ENCODE measurements at places on chromosomes 6 and 20.

GRCh38 chr6:89616531-89616930, 22.0 kb downstream of the LYRM2 start:
- no peaks in the 10 kb centered on the region for H3K27me3 ChIP-seq
- H3K27ac ChIP-seq: no peak overlapping the region
- DNase-seq: no peak
- no peak overlapping the region for H3K4me3 ChIP-seq

DNA sequence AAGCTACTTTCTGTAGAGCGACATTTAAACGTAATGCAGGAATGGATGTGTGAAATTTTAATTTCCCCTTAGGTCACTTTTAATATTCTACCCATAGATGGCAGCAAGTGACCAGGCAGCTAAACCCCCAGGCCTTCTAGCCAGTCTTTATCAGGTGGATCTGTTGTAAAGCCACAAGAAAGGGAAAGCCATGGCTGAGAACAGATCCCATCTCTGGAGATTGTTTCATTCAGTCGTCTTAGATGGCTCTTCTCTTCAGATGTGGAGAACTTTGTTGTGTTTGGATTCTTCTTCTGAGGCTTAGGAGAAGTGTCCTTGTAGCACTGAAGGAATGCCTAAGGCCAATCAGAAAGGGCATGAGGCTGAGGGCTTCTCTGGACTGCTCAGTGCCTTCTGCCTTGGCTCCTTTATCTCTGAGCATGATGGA, 15.8 kb upstream of the RNF182 start:
- no peak overlapping the region for H3K27ac ChIP-seq
- no peaks in the 10 kb centered on the region for H3K27me3 ChIP-seq
- H3K36me3 ChIP-seq: no peaks in the 10 kb centered on the region
- DNase-seq: peak; percentile 94
- H3K4me3 ChIP-seq: no peak overlapping the region
- peaks cover 6% of the 10 kb centered on the region for H3K4me1 ChIP-seq

DNA sequence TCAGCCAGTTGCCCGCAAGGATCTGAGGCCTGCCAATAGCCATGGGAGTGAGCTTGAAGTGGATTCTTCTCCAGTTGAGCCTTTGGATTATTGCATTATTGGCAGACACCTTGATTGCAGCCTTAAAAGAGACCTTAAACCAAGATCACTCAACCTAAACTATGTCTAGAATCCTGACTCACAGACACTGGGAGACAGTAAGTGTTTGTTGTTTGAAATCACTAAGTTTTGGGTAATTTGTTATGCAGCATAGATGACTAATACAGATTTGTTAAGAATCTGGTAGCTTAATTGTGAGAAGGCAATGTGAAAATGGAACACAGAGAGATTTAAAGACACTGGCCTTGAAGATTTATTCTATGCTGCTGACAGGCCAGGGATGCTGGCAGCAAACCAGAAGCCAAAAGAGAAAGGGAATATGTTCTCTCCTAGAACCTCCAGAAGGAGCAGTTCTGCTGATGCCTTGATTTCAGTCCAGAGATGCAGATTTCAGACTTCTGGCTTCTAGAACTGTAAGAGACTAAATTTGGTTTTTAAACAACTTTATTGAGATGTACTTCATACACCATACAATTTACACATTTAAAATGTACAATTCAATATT, 17.6 kb downstream of the SIRPD start:
- H3K4me3 ChIP-seq: no peak overlapping the region
- no peaks in the 10 kb centered on the region for H3K4me1 ChIP-seq
- H3K27me3 ChIP-seq: no peaks in the 10 kb centered on the region
- no peaks in the 10 kb centered on the region for H3K36me3 ChIP-seq
- DNase-seq: no peak

DNA sequence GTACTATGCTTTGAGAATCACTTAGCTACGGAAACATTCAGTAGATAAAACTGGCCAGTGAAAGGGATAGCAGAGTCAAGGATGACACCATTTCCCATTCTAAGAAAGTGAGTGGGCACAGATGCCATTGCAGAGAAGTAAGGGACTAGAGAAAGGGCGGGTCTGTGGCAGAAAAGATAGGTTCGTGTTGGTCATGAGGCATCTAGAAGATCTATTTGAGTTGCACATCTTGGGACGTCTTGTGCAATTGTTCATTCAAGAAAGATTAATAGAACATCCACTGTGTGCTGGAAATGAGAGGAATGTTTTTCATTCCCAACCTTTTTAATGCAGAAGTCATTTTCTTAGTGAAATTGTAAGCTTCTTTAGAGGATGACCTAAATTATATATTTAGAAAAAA, 161.7 kb downstream of the PLCB1 start:
- no peak overlapping the region for H3K4me3 ChIP-seq
- H3K27ac ChIP-seq: no peak overlapping the region
- no peaks in the 10 kb centered on the region for H3K27me3 ChIP-seq
- no peaks in the 10 kb centered on the region for H3K4me1 ChIP-seq
- H3K36me3 ChIP-seq: no peaks in the 10 kb centered on the region
- no peak for DNase-seq

DNA sequence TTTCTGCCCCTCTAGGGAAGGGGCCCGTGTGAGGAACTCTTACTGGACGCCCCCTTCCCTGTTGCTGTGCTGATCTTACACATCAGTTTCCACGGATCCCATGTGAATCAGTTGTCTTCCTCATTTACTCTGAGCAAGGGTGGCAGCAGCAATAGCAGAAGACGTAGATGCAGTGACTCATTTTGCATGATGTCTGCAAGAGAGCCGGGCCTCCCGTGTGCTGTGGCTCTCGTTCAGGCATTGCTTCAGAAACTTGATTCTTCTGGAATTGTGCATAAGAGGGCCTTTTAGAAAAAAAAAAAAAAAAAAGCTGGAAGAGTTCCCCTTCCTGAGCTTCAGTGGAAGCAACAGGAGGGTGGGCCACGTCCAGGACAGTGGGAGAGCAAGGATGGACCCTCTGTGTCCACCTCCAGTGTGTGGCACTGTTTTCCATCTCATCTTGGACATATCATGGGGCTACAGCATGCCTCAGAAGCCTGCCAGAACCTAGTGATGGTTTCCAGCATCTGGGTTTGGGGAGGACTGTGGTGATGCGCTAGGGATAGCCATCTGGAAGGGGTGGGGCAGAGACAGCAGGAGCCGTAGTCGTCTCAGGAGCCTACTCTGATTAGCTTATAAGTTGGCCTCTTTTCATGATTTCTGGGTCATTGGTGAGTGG, 62.1 kb downstream of the FOXO3 start:
- no peak overlapping the region for H3K4me3 ChIP-seq
- DNase-seq: no peak

Measured in spinal cord (tissue), 10 donors.